ENCODE measurements at places on chromosomes 6 and 20.
A peak's percentile ranks its signal among the peaks of the same experiment; 100 is the strongest.

GRCh38 chr20:25750765-25751696, 54.4 kb upstream of the ZNF337 start:
- no peaks in the 10 kb centered on the region for H3K36me3 ChIP-seq
- H3K27me3 ChIP-seq: no peaks in the 10 kb centered on the region
- peaks cover 12% of the 10 kb centered on the region for H3K4me1 ChIP-seq
- peak overlapping the region; percentile 83 for H3K4me3 ChIP-seq
- DNase-seq: no peak

DNA sequence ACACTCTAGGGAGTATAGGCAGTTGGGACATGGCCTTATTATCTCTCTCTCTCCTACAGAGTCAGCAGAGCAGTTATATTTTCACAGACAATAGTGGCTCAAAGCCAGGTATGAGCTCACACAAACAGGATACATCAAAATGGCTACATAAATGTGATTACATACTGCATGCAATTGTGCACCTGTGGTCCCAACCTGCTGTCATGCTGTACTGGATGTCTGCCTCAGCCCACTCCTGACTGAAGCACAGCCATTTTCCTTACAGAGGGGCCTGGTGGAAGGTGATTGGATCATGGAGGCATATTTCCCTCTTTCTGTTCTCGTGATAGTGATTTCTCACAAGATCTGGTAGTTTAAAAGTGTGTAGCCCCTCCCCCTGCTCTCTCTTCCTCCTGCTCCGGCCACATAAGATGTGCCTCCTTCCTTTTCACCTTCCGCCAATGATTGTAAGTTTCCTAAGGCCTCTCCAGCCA, 37.0 kb upstream of the SAMHD1 start:
- H3K36me3 ChIP-seq: peaks cover 9% of the 10 kb centered on the region
- H3K27ac ChIP-seq: no peak overlapping the region
- H3K4me1 ChIP-seq: peaks cover 10% of the 10 kb centered on the region
- no peak for DNase-seq

DNA sequence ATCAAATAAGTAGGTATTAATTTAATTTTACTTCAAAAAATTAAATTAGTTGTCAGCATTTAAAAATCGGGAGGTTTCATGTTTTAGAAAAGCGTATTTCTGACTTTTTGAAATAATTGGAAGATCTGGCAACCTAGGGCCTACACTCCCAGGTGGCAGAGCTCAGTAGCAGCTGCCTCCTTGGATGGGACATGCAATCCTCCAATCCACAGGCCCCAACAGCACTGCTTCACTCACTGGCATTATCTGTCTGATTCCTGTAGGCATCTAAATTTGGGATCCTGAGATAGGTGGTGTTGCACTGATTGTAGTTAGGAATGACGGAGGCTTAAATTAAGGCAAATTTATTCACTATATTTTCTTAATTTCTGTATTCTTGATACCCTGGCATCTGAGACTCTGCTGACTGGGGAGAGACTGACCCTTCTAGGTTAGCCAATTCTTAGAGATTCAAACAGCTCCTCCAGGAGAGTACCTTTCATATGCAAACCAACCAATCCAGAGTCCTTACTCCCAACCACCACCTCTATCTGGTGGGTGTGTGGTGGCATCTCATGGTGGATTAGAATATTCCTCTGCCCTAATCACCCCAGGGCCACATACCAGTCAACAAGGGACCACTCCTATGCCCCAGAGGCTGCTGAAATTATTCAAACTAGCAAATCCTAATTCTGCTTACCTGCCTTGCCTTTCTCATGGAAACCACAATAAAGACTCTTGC, 146.6 kb upstream of the GLP1R start:
- peaks cover 3% of the 10 kb centered on the region for H3K27me3 ChIP-seq
- H3K27ac ChIP-seq: no peak overlapping the region
- H3K36me3 ChIP-seq: no peaks in the 10 kb centered on the region
- H3K4me3 ChIP-seq: no peak overlapping the region
- no peak for DNase-seq
- H3K4me1 ChIP-seq: no peaks in the 10 kb centered on the region

GRCh38 chr6:32415521-32416019, 8.6 kb upstream of the BTNL2 start:
- no peak overlapping the region for H3K27ac ChIP-seq
- peak; percentile 86 for DNase-seq
- H3K4me1 ChIP-seq: peaks cover 11% of the 10 kb centered on the region

DNA sequence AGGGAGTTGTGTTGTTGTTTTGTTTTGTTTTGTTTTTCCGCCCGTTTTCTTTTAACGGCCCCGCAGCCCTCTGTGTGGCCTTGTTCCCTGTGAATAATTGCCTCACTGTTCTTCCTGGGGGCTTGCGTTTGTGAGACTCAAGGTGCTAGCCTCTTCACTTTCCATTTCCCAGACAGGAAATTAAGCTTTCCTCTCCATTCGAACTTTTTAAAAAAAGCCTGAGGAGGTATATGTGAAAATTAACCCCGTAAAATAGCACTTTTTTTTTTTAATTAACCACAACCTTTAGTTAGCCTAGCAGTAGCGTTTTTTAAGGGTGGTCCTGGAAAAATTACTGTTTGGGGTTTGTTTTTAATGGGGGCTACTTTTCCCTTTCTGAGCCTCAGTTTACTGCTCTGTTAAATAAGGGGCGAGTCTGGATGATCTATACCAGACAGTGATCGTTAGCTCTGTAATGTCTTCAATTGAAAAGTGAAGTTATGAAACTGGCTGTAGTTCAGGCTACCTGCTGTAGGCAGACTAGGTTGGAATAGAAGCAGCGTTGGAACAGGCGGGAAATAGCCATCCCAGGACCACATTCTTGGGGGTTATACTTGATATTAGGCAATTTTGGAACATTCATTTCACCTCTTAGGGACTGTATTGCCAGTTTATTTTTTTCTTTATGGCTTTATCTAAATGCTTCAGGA, 1.7 kb downstream of the STX16 start:
- peak overlapping the region; percentile 91 for H3K4me3 ChIP-seq
- peaks cover 13% of the 10 kb centered on the region for H3K4me1 ChIP-seq
- H3K36me3 ChIP-seq: peaks cover 6% of the 10 kb centered on the region
- no peaks in the 10 kb centered on the region for H3K27me3 ChIP-seq
- H3K27ac ChIP-seq: peak overlapping the region; percentile 91

GRCh38 chr20:1185790-1186334, 1.1 kb upstream of the TMEM74B start:
- no peak overlapping the region for H3K27ac ChIP-seq
- peaks cover 15% of the 10 kb centered on the region for H3K4me1 ChIP-seq
- H3K27me3 ChIP-seq: peaks cover 21% of the 10 kb centered on the region
- H3K36me3 ChIP-seq: no peaks in the 10 kb centered on the region

DNA sequence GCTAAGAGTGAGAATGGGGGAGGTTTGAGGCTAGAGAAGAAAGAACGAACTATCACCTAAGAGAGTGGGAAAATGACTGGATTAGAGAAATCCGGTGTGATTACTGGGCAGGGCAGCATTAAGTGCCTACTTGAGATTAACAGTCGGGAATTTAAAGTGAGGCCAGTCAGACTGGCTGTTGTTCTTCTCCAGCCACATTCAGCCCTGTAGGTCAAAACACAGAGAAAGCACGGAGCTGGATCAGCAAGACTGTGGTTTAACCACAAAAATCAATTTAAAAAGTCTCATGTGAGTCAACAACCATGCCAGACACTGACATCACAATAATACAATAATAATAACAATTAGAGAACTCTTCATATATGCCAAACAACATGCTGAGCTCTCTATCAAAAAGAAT, 301.9 kb upstream of the SGK1 start:
- H3K4me1 ChIP-seq: peaks cover 8% of the 10 kb centered on the region
- DNase-seq: no peak
- no peak overlapping the region for H3K27ac ChIP-seq
- H3K36me3 ChIP-seq: no peaks in the 10 kb centered on the region
- H3K4me3 ChIP-seq: no peak overlapping the region

- no peaks in the 10 kb centered on the region for H3K36me3 ChIP-seq
- no peak overlapping the region for H3K4me3 ChIP-seq
- no peak for DNase-seq
- H3K4me1 ChIP-seq: no peaks in the 10 kb centered on the region
These were observed 512.5 kb downstream of the BCKDHB start for GRCh38 chr6:80618953-80619352.

- H3K27ac ChIP-seq: peak overlapping the region; percentile 2
- no peaks in the 10 kb centered on the region for H3K27me3 ChIP-seq
- H3K36me3 ChIP-seq: peaks cover 16% of the 10 kb centered on the region
- H3K4me1 ChIP-seq: peaks cover 12% of the 10 kb centered on the region
- no peak for DNase-seq
These were observed 13.7 kb upstream of the PANK2 start for GRCh38 chr20:3875378-3875974.

GRCh38 chr20:9061434-9061833, 7.5 kb upstream of the PLCB4 start:
- H3K27ac ChIP-seq: no peak overlapping the region
- no peak for DNase-seq
- no peaks in the 10 kb centered on the region for H3K4me1 ChIP-seq
- no peaks in the 10 kb centered on the region for H3K36me3 ChIP-seq
- H3K27me3 ChIP-seq: no peaks in the 10 kb centered on the region

DNA sequence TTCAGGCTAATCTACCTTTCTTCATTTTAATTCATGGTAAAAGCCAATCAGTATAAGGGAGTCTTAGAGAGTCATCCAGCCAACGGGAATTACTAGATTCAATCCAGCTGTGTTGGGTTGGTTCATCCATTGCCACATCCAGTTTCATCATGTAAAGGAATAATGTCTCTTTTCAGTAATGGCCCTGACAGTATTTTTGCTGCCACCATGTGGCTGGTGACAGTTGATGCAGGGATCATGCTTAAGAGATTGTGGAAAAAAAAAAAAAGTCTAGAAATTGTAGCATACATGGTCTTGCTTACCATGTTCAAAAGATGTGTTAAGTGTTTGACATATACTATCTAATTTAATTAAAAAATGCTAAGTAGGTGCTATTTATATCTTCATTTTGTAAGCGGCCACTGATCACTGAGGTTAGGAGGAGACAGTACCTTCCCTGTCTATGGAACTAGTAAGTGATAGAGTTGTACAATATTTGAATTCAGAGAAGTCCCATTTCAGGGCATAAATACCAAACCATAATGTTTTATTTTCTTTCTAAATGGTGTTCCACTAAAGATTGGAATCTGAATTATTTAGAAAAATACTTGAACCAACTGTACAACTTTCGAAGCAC, 135.9 kb downstream of the KHDRBS2 start:
- no peaks in the 10 kb centered on the region for H3K36me3 ChIP-seq
- DNase-seq: peak; percentile 5
- no peaks in the 10 kb centered on the region for H3K27me3 ChIP-seq
- peaks cover 2% of the 10 kb centered on the region for H3K4me1 ChIP-seq
- no peak overlapping the region for H3K4me3 ChIP-seq

GRCh38 chr6:8215631-8216030, 113.3 kb upstream of the EEF1E1 start:
- no peak overlapping the region for H3K4me3 ChIP-seq
- peaks cover 7% of the 10 kb centered on the region for H3K27me3 ChIP-seq
- DNase-seq: no peak
- no peak overlapping the region for H3K27ac ChIP-seq
- no peaks in the 10 kb centered on the region for H3K4me1 ChIP-seq
- H3K36me3 ChIP-seq: no peaks in the 10 kb centered on the region

DNA sequence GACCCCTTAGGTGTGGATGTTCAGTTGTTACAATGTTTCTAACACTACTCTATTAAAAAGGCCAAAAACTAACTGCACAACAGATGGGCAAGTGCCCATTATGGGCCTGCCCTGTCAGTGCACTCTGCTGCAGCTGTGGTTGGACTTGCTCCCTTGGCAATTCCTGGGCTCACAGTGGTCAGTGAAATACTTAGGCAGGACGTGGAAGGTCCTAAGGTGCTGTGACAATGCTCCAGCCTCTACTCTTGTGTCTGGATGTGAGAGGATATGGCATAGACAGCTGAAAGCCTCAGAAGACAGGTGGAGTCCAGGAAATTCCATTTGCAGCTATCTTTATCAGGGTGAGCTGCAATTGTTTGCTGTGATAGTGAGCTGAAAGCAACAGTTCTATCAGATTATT, 136.5 kb upstream of the OLIG3 start:
- no peaks in the 10 kb centered on the region for H3K36me3 ChIP-seq
- DNase-seq: no peak

DNA sequence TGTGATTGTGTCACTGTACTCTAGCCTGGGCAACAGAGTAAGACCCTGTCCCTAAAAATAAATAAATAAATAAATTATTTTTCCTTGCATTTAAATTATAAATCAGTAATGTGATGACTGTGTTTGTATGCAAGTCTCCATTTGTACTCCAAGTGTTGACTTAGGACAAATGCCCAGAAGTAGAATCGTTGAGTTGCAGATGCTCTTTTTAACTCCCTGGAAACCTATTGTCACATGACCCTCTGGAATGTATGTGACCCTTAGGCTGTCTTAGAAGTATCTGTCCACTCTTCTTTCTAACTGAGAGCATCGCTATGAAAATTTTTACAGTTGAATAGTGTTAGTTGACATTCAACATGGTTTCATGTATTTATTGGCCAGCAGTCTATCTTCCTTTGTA, 18.8 kb downstream of the OR2A4 start:
- no peaks in the 10 kb centered on the region for H3K36me3 ChIP-seq
- peaks cover 11% of the 10 kb centered on the region for H3K4me1 ChIP-seq
- no peak overlapping the region for H3K27ac ChIP-seq
- H3K27me3 ChIP-seq: no peaks in the 10 kb centered on the region
- no peak overlapping the region for H3K4me3 ChIP-seq

- H3K4me1 ChIP-seq: peaks cover 3% of the 10 kb centered on the region
- H3K27ac ChIP-seq: no peak overlapping the region
- H3K36me3 ChIP-seq: no peaks in the 10 kb centered on the region
- DNase-seq: no peak
- peaks cover 4% of the 10 kb centered on the region for H3K27me3 ChIP-seq
These were observed 35.6 kb upstream of the THBS2 start for GRCh38 chr6:169289257-169289618.

GRCh38 chr6:17032988-17033634, 68.7 kb upstream of the STMND1 start:
- H3K4me3 ChIP-seq: no peak overlapping the region
- H3K36me3 ChIP-seq: no peaks in the 10 kb centered on the region
- DNase-seq: no peak
- peaks cover 7% of the 10 kb centered on the region for H3K27me3 ChIP-seq
- no peaks in the 10 kb centered on the region for H3K4me1 ChIP-seq
- H3K27ac ChIP-seq: no peak overlapping the region

DNA sequence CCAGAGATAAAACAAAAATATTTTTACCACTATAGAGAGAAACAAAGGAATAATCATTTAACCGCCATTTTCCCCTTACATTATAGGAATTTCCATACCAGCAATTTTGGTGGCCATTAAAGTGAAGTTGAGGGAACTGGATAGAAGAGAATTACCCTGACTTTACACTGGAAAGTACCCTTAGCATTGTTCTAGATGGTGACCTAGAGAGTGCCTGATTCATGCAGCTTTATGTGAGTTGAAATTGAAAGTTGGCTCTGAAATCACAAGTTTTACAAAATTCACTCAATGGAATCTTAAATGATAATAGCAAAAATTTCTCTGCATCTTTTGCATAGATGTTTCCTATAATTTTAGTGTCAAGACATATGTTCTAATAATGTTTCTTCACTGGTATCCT, 55.7 kb upstream of the PREP start:
- no peak overlapping the region for H3K27ac ChIP-seq
- no peak overlapping the region for H3K4me3 ChIP-seq
- DNase-seq: no peak

DNA sequence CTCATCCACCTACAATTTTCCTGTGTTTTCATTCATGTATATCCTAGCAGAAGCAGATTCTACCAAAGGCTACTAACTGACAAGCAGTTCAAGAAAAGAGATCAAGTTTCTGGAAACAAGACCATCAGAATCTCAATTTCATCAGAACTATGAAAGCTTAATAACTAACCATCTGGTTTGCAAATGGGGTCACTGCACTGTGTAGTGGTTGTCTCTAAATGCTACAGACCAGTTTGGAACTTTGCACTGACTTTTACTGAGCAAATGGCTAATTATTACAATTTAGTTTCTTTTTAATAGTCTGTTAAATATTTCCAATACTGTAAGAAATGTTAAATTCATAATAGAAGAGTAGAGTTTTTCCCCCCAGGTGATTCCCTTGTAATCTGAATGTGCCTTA, 64.5 kb downstream of the REPS1 start:
- DNase-seq: no peak
- H3K4me3 ChIP-seq: no peak overlapping the region
- H3K27ac ChIP-seq: no peak overlapping the region
